ENCODE measurements at places on chromosomes 16 and 17.

- no peak for DNase-seq
Observed at GRCh38 chr17:45788057-45788456, 3.9 kb downstream of the CRHR1 start.

DNA sequence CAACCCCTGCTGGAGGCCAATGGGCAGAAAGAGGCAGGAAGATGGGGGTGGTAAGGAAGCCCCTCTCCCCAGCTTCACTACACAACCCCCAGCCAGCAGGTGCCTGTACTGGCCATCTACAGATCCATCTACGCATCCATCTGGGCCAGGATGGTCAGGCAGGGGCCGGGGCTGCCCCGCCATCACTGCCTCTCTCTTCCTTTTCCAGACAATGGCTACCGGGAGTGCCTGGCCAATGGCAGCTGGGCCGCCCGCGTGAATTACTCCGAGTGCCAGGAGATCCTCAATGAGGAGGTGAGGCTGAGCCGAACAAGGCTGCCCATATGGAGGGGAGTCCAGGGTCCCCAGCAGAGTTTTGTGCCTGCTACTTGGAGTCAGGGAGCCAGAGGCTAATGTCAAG, 23.5 kb upstream of the SPPL2C start:
- DNase-seq = no peak

- DNase-seq = peak; percentile 31
Observed at GRCh38 chr17:4969551-4970173, 2.0 kb upstream of the SPAG7 start.

- DNase-seq = no peak
Observed at GRCh38 chr17:12229335-12229734, 208.7 kb downstream of the MAP2K4 start.

DNA sequence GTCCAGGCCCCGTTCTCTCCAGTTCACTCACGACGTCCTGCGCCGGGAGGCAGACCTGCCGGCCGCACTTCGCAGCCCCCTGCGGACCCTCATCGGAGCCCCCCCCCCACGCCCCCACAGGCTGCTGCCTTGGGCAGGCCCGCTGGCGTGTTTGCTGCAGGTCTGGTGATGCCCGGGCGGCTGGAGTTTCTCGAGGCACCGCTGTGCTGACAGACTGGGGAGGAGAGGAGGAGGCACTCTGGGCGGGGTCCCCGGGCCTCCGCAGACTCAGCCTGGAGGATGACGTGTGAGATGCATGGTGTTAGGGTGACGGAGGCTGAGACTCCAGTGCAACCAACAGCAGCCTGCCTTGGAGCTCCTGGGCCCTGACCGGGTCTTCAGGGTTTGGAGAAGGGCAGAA, 24.1 kb downstream of the BAIAP2 start:
- no peak for DNase-seq

DNA sequence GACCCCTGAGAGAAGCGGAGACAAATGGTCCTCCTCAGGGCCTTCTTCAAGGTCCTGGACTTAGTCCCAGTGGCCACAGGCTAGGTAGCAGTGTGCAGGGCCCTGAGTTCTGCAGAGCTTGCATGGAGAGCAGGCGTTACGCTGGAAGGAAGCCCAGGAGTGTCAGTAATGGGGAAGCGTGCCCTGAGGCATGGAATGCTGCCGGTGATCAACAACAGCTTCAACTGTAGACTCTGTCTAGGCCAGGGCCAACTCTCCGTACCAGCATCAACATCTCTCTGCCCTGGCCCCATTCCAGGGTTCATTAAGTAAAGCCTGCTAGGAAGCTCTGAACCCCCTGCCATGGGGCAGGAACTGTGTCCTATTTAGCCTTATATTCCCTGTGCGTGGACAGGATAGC, 568 bp upstream of the TNK1 start:
- no peak for DNase-seq

Data from fibroblast of skin of back (primary cell).